A549 treated with CpdA at 1 μM for 4 hours (cell line): ENCODE measurements at places on chromosomes 6 and 20. TPM values are rescaled to one million over a fixed set of nuclear protein-coding genes. Genes with fewer than 3 reads are reported as not detected.

The ABT1 gene
- 11.6 to 15.3 TPM (median 14.5 TPM) in 5 replicates for total RNA-seq

The LGSN gene
- 3.5 to 4.8 TPM (median 4.0 TPM) in 5 replicates for total RNA-seq

The RIPOR3 gene
- total RNA-seq = 0.06 to 0.09 TPM in 2 of 5 replicates, not detected in the others

The NKX2-2 gene
- total RNA-seq = not detected in 5 replicates

The ZBP1 gene
- 0.02 to 0.10 TPM (median 0.07 TPM) in 3 of 5 replicates, not detected in the others for total RNA-seq

The PIGU gene
- 23.9 to 30.3 TPM (median 29.1 TPM) in 5 replicates for total RNA-seq

The ARMC2 gene
- total RNA-seq = 1.4 to 2.3 TPM (median 1.9 TPM) in 5 replicates

The ARMH2 gene
- total RNA-seq = not detected in 5 replicates

The LY6G5C gene
- 0.51 to 2.4 TPM (median 1.4 TPM) in 5 replicates for total RNA-seq

The DBNDD2 gene
- total RNA-seq = 22.0 to 28.5 TPM (median 25.7 TPM) in 5 replicates
